Activated naive CD4-positive, alpha-beta T cell treated with anti-CD3 and anti-CD28 coated beads for 36 hours (primary cell): ENCODE measurements at places on chromosomes 1 and 21.

DNA sequence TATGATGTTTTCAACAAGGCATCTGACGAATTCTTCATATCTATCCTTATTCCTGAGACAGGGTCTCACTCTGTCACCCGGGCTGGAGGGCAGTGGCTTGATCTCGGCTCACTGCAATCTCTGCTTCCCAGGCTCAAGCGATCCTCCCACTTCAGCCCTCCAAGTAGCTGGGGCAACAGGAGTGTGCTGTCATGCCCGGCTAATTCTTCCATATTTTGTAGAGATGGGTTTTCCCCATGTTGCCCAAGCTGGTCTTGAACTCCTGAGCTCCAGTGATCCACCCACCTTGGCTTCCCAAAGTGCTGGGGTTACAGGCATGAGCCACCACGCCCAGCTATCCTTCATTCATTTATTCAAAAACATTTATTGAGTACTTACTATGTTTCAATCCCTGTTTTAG, 8.0 kb downstream of the YY1AP1 start:
- DNase-seq = no peak
- no peak overlapping the region for H3K27ac ChIP-seq
- H3K4me1 ChIP-seq = peaks cover 33% of the 10 kb centered on the region
- peaks cover 18% of the 10 kb centered on the region for H3K36me3 ChIP-seq
- H3K27me3 ChIP-seq = no peaks in the 10 kb centered on the region

GRCh38 chr1:245058436-245058835, 96.3 kb upstream of the KIF26B start:
- peaks cover 6% of the 10 kb centered on the region for H3K27me3 ChIP-seq
- H3K4me1 ChIP-seq = no peaks in the 10 kb centered on the region
- H3K36me3 ChIP-seq = no peaks in the 10 kb centered on the region
- no peak overlapping the region for H3K4me3 ChIP-seq
- DNase-seq = no peak

- no peak overlapping the region for H3K4me3 ChIP-seq
- no peaks in the 10 kb centered on the region for H3K36me3 ChIP-seq
Measured at GRCh38 chr21:41207401-41208375, 39.7 kb downstream of the BACE2 start.

GRCh38 chr21:29423099-29423870, 124.6 kb downstream of the BACH1 start:
- peaks cover 4% of the 10 kb centered on the region for H3K4me1 ChIP-seq
- no peak for DNase-seq
- H3K4me3 ChIP-seq = no peak overlapping the region
- H3K27ac ChIP-seq = no peak overlapping the region
- H3K36me3 ChIP-seq = peaks cover 4% of the 10 kb centered on the region

- H3K36me3 ChIP-seq = peaks cover 2% of the 10 kb centered on the region
- H3K4me3 ChIP-seq = no peak overlapping the region
- peaks cover 49% of the 10 kb centered on the region for H3K4me1 ChIP-seq
- H3K27ac ChIP-seq = peak overlapping the region; percentile 48
Measured at GRCh38 chr1:11740258-11741192, 4.6 kb downstream of the AGTRAP start.

- H3K36me3 ChIP-seq = no peaks in the 10 kb centered on the region
- DNase-seq = peak; percentile 69
- H3K27ac ChIP-seq = peak overlapping the region; percentile 79
Measured at GRCh38 chr1:8431019-8431418, 113.1 kb downstream of the SLC45A1 start.

- DNase-seq = no peak
- H3K4me3 ChIP-seq = no peak overlapping the region
- H3K27me3 ChIP-seq = peaks cover 12% of the 10 kb centered on the region
- no peaks in the 10 kb centered on the region for H3K36me3 ChIP-seq
- peaks cover 15% of the 10 kb centered on the region for H3K4me1 ChIP-seq
Measured at GRCh38 chr21:38740090-38740489, 65.6 kb upstream of the ETS2 start.
